ENCODE measurements at places on chromosomes 2 and 18.
A peak's percentile ranks its signal among the peaks of the same experiment; 100 is the strongest.

- no peak for DNase-seq
- no peaks in the 10 kb centered on the region for H3K4me1 ChIP-seq
- no peaks in the 10 kb centered on the region for H3K27me3 ChIP-seq
- H3K4me3 ChIP-seq, result no peak overlapping the region
Measured at GRCh38 chr2:207040696-207041095, 101.4 kb downstream of the CPO start.

DNA sequence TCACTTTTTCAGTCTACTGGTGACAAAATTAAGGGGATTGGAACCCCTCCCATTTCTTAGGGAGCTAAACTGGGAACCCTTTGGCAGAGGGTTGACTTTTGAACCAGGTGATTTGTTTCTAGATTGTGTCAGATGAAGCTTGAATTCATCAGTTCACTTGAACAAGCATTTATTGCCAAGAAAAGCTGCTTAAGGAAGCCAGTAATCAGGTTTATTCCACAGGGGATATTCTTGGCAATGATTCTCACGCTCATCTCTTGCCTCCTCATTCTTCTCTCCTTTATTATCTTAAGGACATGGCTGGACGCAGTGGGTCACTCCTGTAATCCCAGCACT, 101.0 kb downstream of the ALPK2 start:
- no peaks in the 10 kb centered on the region for H3K36me3 ChIP-seq
- no peaks in the 10 kb centered on the region for H3K4me1 ChIP-seq
- no peak overlapping the region for H3K4me3 ChIP-seq
- H3K27me3 ChIP-seq, result no peaks in the 10 kb centered on the region

GRCh38 chr2:18901242-18901641, 311.9 kb upstream of the NT5C1B start:
- DNase-seq, result no peak
- H3K4me1 ChIP-seq, result peaks cover 7% of the 10 kb centered on the region
- no peak overlapping the region for H3K27ac ChIP-seq
- H3K36me3 ChIP-seq, result no peaks in the 10 kb centered on the region
- H3K4me3 ChIP-seq, result no peak overlapping the region
- no peaks in the 10 kb centered on the region for H3K27me3 ChIP-seq

GRCh38 chr2:112662704-112663103, 17.0 kb downstream of the SLC20A1 start:
- peaks cover 10% of the 10 kb centered on the region for H3K4me1 ChIP-seq
- peak; percentile 9 for DNase-seq
- H3K27me3 ChIP-seq, result no peaks in the 10 kb centered on the region
- H3K36me3 ChIP-seq, result peaks cover 21% of the 10 kb centered on the region
- no peak overlapping the region for H3K4me3 ChIP-seq

DNA sequence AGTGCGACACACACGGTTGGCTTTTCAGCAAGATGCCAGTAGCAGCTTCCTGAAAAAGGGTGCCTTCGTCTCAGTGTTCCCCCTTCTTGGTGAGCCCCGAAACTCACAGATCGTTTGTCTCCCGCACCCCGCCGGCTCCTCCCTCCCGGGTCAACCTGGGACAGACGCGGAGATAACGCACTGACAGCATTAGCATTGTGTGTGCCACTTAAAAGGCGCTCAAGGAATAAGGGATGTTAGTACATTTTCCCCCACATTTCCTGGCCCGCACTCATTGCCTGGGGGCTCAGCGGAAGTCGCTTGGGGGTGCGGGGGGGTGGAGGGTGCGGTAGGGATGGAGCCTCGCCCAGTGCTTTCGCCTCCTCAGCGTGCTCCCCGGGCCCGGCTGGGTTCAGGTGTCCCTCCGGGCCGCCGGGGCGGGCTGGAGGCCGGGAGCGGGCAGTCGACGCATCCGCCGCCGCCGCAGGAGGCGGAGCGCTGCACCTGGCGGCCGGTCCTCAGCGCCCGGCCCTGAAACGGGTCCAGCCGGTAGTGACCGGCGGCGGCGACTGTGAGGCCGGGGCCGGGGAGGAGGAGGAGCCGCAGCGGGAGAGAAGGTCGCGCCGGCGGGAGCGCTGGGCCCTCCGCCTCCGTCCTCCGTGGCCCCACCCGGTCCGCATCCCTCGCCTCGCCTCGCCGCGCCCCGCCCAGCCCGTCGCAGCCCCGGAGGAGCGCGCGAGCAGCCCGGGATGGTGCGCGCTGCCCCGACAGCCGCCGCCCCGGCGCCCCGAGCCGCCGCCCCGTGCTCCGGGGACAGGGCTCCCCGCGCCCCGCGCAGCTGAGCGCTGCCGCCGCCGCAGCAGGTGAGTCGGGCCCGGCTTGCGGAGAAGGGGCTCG, at the start of gene MFSD6:
MFSD6 (plus strand) TSS at position 694 of the 876 bp plus-strand sequence. CDS start 27,675 bp downstream, outside the sequence.
- DNase-seq, result peak; percentile 77
- H3K27me3 ChIP-seq, result no peaks in the 10 kb centered on the region
- H3K4me3 ChIP-seq, result peak within 1 kb of the TSS; percentile 70
- peak within 1 kb of the TSS; percentile 85 for H3K27ac ChIP-seq
- H3K4me1 ChIP-seq, result peaks cover 25% of the 10 kb centered on the region
- H3K36me3 ChIP-seq, result no peaks in the 10 kb centered on the region

GRCh38 chr2:112924821-112925220, 13.9 kb downstream of the IL37 start:
- H3K27ac ChIP-seq, result no peak overlapping the region
- H3K4me3 ChIP-seq, result no peak overlapping the region
- no peak for DNase-seq
- no peaks in the 10 kb centered on the region for H3K27me3 ChIP-seq

GRCh38 chr2:159713631-159714246, 1.4 kb downstream of the MARCHF7 start:
- H3K36me3 ChIP-seq, result peaks cover 4% of the 10 kb centered on the region
- no peaks in the 10 kb centered on the region for H3K27me3 ChIP-seq
- H3K27ac ChIP-seq, result peak overlapping the region; percentile 99
- H3K4me3 ChIP-seq, result peak overlapping the region; percentile 90

DNA sequence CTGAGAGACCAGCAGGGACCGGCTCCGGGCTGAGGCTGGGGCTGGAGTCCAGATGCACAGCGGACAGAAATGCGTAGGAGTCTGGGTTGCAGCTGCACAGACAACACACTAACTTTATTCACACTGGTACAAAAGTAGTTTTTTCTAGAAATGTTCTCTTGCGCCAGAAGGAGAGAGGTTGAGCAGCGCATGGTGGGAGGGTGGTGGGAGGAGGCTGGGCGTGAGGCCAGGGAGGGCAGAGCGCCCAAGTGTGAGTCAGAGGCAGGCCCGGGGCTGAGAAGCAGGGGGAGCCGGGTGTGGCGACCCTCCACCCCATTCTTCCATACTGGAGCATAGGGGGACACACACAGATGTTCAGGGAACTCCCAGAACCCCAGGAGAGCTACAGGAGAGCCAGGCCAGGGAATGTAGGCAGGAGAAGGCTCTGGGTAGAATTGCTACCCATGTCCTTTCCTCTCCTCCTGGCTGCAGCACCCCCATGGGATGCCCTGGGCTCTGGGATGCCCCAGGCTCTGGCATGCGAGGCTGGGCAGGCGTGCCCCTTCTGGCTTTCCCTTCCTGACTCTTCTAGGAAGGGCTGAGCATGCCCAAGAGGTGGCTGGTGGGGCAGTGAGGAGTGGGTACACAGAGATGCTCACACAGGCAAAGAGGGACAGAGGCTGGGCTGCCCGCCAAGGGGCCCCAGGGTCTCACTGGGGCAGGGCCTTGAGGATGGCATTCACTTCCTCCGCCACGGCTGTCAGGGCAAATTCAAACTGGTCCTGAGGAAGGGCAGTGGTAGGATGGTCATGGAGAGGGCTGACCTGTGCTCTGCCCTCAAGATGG, 10.6 kb downstream of the DNAJB2 start:
- H3K4me1 ChIP-seq, result no peaks in the 10 kb centered on the region
- DNase-seq, result peak; percentile 81
- no peak overlapping the region for H3K4me3 ChIP-seq
- H3K27me3 ChIP-seq, result no peaks in the 10 kb centered on the region
- peak overlapping the region; percentile 70 for H3K27ac ChIP-seq

- no peak for DNase-seq
- H3K27ac ChIP-seq, result no peak overlapping the region
- H3K36me3 ChIP-seq, result peaks cover 19% of the 10 kb centered on the region
Measured at GRCh38 chr18:54187372-54187771, 37.1 kb downstream of the MBD2 start.

DNA sequence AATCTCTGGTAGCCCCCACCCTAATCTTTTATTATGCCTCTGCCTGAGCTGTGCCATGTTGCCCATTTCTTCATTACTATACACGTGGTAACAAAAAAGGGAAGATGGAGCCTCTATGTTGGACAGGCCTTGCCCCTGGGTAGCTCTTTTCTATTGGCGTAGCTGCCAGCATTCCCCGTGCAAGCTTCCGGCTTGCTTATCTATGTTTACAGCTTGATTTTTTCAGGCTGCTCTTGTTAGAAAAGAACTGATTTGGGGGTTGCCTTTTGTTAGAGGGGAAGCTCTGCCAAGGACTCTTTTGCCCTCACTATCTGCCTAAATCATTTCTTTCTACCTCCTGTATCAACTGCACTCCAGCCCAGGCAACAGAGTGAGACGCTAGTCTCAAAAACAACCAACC, 45.5 kb upstream of the ZSWIM2 start:
- H3K4me1 ChIP-seq, result no peaks in the 10 kb centered on the region
- H3K27ac ChIP-seq, result no peak overlapping the region
- DNase-seq, result no peak
- H3K27me3 ChIP-seq, result no peaks in the 10 kb centered on the region
- H3K36me3 ChIP-seq, result no peaks in the 10 kb centered on the region

- no peaks in the 10 kb centered on the region for H3K4me1 ChIP-seq
- no peaks in the 10 kb centered on the region for H3K36me3 ChIP-seq
- H3K27me3 ChIP-seq, result no peaks in the 10 kb centered on the region
- no peak overlapping the region for H3K27ac ChIP-seq
Measured at GRCh38 chr2:239603411-239604356, 202.9 kb upstream of the HDAC4 start.

- H3K27ac ChIP-seq, result no peak overlapping the region
- H3K27me3 ChIP-seq, result no peaks in the 10 kb centered on the region
Measured at GRCh38 chr2:182667315-182667695, 48.8 kb upstream of the DNAJC10 start.

DNA sequence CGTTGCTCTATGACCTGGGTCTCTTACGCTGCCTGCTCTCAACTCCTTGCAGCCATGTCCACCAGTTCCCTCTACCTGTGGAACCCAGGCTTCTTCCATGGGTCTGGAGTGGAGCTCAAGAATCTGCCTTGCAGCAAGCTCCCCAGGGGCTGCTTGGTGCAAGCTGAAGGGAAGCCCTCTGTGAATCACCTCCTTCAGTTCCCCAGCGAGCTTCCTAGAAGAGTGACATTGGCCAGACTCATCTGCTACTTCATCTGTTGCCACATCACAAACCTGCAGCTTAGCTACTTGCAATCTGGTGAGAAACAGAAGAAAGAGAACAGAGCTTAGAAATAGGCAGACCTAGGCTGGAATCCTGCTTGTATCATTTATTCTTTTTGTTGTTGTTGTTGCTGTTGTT, 9.8 kb upstream of the EFR3B start:
- H3K27me3 ChIP-seq, result no peaks in the 10 kb centered on the region
- no peak overlapping the region for H3K4me3 ChIP-seq
- no peak for DNase-seq
- no peaks in the 10 kb centered on the region for H3K4me1 ChIP-seq
- no peaks in the 10 kb centered on the region for H3K36me3 ChIP-seq

DNA sequence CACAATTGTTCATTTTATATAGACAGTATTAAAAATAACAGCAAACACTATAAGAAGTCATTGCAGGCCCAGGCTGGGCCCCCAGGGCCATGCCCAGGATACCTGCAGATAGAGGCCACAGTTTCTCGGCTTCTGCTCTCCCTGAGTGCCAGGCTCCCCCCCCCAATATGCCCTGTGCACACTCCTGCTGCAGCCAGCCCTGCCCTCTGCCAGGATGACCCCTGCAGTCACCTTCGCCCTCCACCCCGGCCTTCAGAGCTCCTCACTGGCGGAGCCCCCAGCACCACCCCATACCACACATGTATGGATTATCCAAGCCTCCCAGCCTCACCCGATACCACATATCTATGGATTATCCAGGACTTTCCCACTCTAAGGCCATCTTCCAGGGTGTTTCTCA, 104.5 kb downstream of the TPO start:
- no peak overlapping the region for H3K27ac ChIP-seq
- peaks cover 88% of the 10 kb centered on the region for H3K36me3 ChIP-seq
- no peak overlapping the region for H3K4me3 ChIP-seq
- DNase-seq, result no peak
- H3K27me3 ChIP-seq, result no peaks in the 10 kb centered on the region
- H3K4me1 ChIP-seq, result no peaks in the 10 kb centered on the region

- no peak for DNase-seq
- no peak overlapping the region for H3K4me3 ChIP-seq
- H3K27me3 ChIP-seq, result no peaks in the 10 kb centered on the region
- no peak overlapping the region for H3K27ac ChIP-seq
- no peaks in the 10 kb centered on the region for H3K4me1 ChIP-seq
Measured at GRCh38 chr2:222526480-222527277, 102.3 kb downstream of the SGPP2 start.

GRCh38 chr2:155145758-155146229, 447.3 kb downstream of the KCNJ3 start:
- H3K4me1 ChIP-seq, result no peaks in the 10 kb centered on the region
- no peaks in the 10 kb centered on the region for H3K27me3 ChIP-seq
- DNase-seq, result no peak
- no peaks in the 10 kb centered on the region for H3K36me3 ChIP-seq
